Stimulated activated naive CD8-positive, alpha-beta T cell treated with anti-CD3 and anti-CD28 coated beads, Interleukin-15, Interleukin-2, amounts not matched to agents 100 U/mL and 50 U/mL, for 24 hours (primary cell): ENCODE measurements at places on chromosomes 1 and 21.

- DNase-seq = no peak
These were observed 3.9 kb upstream of the OLFML3 start for GRCh38 chr1:113975211-113975895.

- DNase-seq = no peak
These were observed 31.0 kb upstream of the MAN1A2 start for GRCh38 chr1:117336088-117336817.

DNA sequence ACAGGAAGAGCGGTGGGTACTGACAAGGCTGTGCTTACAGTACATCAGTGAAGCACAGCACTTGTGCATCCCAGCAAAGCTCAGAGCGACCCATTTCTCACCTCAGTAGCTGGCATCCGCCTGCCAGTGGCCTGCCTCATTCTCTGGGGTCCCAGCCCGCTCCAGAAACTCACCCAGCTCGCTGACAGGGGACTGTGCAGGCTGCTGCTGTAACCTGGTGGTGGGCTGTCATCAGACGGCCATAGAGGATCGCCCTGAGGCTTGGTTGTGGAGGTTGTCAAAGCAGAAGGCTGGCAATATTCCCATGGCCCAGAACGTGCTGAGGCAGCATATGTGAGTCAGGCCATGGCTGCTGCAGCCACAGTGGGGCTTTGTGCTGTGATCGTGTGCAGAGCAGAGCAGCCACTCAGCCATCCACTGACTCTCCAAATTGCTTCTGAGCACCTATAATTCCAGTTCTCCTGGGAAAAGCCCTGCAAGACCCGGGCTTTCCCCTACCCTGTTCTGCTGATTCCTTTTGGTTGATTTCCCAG, 13.6 kb upstream of the GPR137B start:
- no peak for DNase-seq

DNA sequence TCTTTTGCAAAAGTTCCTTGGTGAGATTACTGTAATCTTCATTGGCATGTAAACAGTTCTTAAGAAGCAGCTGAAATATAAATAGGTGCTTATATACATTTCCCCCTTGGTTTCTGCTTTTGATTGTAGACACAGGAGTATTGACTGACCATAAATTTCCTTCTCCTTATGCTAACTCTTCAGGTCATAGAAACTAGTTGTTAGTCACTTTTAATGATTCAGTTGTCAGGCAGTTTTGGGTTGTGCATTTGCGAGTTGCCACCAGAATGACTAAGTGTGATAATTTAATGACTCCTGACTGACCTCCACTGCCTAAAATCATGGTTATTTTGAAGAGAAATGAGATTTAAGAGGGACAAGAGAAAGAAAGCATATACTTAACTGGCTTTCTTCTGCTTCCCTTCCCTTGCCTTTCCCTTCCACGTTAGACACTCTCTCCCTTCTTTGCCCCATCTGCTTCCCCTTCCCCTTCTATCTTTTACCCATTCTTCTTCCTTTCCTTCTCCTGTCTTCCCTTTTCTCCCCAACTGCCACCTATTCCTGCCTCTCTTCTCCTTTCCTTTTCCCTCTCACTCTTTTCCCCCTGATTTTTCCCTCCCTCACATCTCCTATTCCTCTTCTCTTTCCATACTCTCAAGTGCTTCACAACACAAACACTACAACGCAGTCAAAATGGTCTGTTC, 12.3 kb downstream of the ZMPSTE24 start:
- no peak for DNase-seq

DNA sequence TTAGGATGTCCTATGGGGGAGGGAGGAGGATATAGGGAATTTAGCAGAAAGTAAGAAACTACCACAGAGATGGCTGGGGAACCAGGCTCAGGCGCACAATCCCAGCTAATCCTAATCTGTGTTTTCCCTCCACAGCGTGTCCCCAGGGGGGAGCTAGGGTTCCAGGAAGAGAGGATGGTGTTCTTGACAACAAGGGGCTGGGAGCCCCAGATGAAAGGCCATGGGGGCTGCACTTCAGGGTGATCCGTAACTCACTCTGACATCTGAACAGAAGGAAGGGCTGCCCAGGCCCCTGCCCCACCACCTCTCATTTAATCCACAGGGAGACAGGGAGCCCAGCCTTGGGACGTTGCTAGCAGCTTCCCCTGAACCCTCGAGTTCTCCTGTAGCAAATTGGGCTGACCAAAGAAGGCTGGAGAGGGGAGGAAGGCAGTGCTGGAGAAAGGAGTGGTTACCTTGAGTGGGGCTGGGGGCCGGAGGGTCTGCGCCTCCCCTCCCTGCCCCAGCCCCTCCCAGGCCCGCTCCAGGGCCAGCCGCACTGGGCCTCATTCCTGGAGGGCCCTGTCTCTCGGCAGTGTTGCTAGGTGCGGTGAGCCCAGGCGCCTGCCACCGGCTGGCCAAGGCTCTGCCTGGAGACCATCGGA, 131.7 kb downstream of the TMEM53 start:
- no peak for DNase-seq

DNA sequence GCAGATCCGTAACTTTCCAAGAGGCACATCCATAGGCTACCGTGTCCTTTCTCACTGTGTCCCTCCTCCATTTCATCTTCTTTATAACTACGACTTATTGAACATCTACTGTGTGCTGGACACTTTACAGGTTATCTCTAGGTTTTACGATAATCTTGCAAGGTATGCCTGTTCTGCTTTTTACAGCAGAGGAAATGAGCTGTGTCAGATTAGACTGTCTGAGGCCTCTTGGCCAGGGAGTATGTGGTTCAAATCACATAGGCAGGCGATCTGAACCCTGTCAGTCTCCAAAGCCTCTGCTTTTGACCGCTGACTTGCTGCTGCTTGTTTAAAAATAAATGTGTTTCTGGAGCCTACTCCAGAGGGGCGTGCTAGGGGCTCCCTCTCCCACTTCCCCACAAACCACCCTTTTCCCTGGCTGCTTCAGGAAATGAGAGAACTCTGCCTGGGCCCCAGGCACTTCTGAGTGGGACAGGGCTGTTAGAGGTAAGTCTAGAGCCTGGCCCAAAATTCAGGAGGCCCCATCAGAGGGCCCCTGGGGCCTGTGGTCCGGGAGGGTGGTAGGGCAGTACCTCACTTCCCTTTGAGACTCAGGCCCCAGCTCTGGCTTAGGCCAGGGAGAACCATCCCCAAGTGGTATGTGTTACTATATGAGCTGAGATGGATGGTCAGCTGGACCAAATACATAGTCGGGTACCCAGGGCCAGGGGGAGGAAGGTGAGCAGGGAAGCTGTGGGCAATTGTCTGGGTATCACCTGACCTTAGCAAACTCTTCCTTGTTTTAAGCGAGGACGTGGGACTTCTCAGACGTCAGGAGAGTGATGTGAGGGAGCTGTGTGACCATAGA, 4.4 kb downstream of the PSEN2 start:
- no peak for DNase-seq
